Stimulated activated CD8-positive, alpha-beta memory T cell treated with anti-CD3 and anti-CD28 coated beads, Interleukin-15, amount 100 ng/mL, for 1 hour (primary cell): ENCODE measurements at places on chromosomes 4 and X.
A peak's percentile ranks its signal among the peaks of the same experiment; 100 is the strongest.

DNA sequence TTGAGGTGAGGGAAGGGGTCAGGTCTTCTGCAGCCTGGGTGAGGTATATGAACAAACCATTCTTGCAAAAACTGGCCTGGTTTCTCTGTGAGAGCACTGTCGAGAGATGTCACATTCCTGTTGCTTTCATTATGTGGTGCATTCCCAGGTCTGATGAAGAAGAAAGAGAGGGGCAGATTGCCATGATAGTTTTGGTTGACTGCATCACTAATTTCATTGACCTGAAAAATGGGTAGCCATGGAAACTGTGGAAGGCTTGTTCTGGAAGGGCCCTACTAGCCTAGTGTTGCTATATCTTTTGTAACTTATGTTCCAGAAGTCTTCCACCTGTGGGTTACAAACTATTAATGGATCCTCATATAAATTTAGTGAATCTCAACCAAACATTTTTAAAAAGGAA lies 32.9 kb upstream of the CYBB start:
- no peak for DNase-seq

GRCh38 chr4:144851948-144852347 lies 206.0 kb downstream of the HHIP start:
- DNase-seq: no peak

- DNase-seq: no peak
These were observed 4.0 kb downstream of the DCLK2 start for GRCh38 chr4:150082241-150082640.

GRCh38 chrX:129798888-129799287 lies 19.1 kb downstream of the SASH3 start:
- DNase-seq: no peak

- no peak for DNase-seq
These were observed 64.6 kb downstream of the CLDN34 start for GRCh38 chrX:10031746-10032145.

GRCh38 chrX:15497865-15498264 lies 2.7 kb upstream of the BMX start:
- DNase-seq: peak; percentile 18

DNA sequence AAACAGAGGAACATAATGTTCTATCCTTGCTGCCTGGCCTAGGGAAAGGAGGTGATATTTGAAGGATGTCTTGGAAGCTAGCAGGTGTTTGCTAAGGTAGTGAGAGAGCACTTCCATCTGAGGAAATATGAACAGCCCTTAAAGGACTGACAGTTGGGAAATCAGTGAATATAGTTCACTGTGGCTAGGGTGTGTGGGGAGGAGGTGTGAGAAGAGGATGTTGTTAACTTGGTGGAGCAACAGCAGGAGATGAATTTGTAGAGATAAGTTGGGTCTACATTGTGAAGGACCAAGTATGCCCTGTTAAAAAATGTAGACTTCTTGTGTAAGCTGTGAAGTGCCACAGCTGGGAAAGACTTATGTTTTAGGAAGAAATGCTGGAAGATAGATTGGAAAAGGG lies 25.5 kb downstream of the TBC1D19 start:
- DNase-seq: no peak

DNA sequence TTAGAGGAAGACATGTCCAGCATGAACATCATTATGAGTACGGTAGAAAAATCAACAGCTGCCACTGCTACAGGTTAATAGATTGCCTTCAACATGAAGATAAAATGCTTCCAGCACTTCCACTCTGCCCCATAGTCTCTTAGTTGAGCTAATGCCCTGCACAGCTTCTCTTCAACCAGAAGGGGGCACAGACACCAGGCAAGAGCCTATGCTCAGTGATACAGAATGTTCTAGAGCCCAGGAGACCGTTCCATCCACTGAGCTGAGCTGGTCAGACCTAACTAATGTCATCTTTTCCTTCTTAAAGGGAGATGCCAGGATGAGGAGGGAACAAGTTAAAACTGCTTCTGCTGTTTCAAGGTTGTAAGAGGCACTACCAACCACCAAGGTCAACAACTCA lies 42.2 kb downstream of the SMIM10L2A start:
- no peak for DNase-seq

DNA sequence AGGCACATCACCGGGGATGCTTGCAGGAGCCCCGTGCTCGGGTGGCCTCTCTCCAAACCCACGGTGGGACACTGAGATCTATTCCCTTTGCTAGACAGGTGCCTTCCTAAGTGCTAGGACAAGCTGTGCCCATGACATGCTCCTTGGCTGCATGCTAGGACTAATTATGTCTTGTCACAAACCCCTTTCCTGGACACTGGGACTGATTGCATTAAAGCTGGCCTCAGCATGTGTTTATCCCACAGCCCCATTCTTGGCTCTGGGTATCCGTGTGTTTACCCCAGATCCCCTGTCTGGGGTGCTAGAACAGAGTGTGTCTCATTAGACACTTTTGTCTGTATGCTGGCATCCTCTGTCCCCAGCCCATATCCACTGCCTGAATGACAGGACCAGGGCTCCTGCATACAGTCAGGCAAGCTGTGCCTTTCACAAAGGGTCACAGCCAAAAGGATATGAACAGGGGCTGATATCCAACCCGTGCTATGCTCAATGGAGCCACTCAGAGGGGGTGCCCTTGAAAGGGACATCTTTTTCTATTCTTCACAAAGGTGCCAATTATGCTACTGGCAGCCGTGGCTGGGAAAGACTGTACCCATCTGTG lies 9.2 kb upstream of the IQSEC2 start:
- no peak for DNase-seq

- DNase-seq: no peak
These were observed 5.1 kb downstream of the ADGRA3 start for GRCh38 chr4:22510750-22511149.

GRCh38 chr4:22237846-22238494 lies 277.9 kb downstream of the ADGRA3 start:
- DNase-seq: no peak

DNA sequence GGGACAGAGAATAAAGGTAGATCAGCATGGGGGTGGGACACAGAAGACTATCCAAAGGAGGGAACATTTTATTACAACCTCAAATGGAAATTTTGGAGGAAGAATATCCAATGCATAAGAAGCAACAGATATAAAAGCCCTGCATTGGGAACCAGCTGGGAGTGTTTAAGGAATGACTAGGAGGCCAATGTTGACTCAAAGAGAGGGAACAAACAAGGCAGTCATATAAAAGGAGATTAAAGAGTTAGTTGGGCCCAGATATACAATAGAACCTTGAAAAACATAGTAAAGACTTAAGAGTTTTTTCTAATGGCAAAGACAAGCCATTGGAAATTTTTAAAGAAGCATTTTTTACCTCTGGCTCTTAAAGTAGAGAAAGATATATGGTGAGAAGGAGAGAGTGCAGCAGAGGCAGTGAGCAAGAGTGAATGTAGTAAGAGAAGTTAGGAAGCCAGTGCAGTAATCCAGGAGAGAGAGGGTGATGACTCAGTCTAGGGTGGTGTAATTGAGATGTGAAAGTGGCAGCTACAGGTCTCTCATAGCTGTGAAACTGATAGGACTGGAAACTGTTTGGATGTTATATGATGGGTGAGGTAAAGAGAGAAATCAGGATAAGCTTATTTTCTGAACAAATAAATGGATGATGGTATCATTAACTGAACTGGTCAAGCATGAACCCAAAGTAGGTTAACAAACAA lies 182.2 kb upstream of the ATOH1 start:
- DNase-seq: no peak

- DNase-seq: no peak
These were observed 277.8 kb downstream of the TENM3 start for GRCh38 chr4:182521011-182521410.

DNA sequence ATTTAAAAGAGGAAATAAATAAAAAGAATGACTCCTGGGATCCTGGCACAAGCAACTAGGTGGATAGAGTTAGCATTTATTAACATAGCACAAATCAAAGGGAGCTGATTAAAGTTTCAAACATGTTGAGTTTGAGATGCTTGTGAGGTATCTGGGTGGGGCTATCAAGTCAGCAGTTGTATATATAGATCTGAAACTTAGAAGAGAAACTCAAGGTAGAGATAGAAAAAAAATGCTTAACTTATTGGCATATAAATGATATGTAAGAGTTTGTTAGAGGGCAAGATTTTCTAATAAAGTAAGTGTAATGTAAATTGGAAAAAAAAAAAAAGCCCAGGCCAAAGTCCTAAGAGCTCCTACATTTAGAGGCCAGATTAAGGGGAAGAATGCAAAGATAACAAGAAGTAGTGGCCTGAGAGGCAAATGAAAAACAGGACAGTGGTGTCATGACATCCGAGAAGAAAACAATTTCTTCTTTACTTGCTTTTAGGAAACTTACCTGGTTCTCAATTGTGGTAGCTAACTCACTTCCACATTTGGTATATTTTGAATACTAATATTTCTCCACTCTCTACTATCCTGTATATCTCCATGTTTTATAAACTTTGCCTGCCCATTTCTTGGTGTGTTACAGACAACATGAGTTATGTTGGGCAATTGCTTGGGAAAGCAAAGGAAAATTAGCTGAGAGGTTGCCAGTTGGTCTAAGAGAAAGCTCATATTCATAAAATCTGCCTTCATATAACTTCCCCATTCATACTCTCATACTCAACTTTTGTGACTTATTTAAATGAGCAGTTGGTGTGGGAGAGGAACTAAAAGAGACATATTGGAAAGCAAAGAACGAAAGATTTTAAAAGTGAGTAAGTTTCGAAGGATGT lies 169.2 kb downstream of the PARM1 start:
- DNase-seq: no peak

GRCh38 chr4:102632241-102633065 lies 128.3 kb downstream of the MANBA start:
- DNase-seq: no peak

GRCh38 chr4:70715097-70715496 lies 6.7 kb upstream of the RUFY3 start:
- no peak for DNase-seq

DNA sequence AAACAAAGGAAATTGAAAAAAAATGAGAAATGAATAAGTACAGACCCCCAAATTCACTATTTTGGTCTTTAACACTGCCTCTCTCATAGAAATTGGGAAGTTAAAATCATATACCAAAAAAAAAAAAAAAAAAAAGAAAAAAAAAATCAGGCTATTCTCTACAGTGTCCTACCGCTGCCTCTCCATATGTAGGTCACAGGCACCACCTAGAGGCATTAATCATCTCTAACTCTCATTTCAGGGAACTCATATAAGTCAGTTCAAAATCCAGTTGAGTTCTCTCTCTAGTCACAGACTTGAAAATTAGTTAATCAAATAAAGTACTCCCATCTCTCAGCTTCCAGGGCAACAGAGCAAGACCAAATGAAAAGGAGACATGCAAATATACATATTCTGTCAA lies 47.9 kb downstream of the COX18 start:
- no peak for DNase-seq

- no peak for DNase-seq
These were observed 3.5 kb upstream of the ZFP92 start for GRCh38 chrX:153407736-153408135.

DNA sequence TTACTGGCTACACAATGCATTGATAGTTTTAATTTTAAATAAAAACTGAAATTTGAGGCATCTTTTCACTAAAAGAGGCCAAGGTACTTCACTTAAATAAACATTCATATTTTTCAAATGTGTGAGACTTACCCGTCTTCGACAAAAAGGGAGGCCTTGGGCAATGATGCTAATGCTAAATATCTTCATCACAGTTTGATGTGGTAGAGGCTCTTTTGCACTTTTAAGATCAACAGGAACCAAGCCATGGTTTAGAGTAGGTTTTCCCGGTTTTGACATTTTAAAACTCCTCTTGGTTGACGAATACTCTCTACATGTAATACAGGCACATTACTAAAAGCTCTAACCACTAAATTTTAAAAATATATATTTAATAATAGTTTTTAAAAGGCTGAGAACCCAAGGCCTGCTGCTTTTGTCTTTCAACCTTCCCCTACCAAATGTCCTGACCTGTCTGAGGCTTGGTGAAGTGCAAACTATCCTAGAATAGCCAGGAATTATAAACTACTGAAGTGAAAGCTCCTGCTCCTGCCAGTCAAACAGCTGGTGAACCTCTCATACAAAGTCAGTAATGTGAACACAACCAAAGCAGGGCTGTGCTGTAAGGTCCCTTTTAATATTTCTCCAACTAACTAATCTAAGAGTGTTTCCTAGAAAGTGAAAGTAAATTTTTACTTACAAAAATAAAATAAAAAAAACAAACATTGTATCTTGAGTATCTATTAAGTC lies 153.7 kb downstream of the FBXW7 start:
- DNase-seq: no peak

- no peak for DNase-seq
These were observed 31.4 kb downstream of the OTUD4 start for GRCh38 chr4:145148980-145149379.

DNA sequence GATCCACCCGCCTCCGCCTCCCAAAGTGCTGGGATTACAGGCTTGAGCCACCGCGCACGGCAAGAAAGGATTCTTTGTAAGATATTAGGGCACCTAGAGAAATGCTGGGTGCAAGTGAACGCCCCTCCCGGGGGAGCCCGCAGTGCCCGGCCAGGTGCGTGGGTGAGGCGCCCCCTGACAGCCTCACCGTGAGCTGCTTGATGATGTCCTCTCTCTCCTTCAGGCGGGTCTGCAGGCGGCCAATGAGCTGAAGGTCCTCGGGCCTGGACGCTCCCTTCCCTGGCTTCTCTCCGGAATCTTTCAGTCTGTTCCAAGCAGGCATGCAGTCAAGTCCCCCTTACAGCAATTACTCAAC lies 21.9 kb downstream of the MED28 start:
- no peak for DNase-seq

DNA sequence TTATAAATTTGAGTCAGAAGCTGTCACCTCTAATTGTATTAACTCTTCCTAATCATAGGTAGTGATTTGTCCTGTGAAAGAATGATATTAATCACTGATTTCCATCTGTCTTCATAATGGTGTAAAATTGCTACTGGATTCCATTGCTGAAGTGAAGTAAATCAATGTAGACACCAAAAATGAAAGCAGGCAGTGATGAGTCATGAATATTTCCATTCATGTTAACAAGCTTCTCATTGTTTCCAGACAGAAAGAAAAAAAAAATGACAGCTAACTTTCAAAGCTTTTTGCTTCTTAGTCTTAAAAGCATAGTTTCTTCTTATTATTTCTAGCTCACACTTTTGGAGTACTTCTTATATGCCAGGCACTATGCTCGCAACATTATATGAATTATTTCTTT lies 21.5 kb downstream of the FAM114A1 start:
- no peak for DNase-seq

- DNase-seq: no peak
These were observed 30.6 kb upstream of the PLAC1 start for GRCh38 chrX:134688839-134689238.

DNA sequence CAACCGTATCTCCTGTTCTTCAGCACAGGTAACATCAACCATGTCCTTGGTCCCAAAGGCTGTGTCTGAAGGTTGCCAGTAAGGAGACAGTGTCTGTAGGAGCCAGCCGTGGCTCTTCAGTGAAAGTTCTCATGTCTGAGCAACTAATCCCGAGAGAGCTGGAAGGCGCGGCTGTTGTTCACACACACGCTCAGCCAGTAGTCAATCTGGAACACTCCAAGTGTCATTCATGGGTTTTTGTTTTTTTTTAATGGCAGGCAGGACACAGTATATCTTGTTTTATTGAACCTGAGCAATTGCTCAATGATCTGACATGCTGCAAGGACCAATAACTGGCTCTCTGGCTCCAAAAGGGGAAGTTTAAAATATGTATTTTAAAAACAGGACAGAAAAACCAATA lies 48.4 kb upstream of the MAP3K15 start:
- no peak for DNase-seq
